ENCODE measurements at places on chromosomes 11 and 22.

GRCh38 chr11:96620464-96621044 is 230.7 kb downstream of the JRKL start:
- no peak for DNase-seq

DNA sequence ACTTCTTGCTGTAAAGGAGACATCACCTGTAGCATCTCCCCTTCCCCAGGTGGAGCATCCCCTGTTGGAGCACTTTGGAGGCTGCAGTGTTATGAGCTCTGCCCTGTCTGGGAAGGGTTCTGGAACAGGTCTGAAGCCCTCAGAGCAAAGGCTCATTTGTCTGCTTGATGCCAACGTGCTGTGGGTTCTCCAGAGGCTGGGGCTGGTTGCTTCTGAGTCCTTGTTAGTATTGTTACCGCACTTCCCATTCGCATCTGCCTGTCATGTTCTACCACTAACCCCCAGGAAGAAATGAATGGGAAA is 73.1 kb downstream of the PACS1 start:
- no peak for DNase-seq

GRCh38 chr22:42317008-42317407 is 46.6 kb upstream of the TCF20 start:
- DNase-seq = peak; percentile 31

DNA sequence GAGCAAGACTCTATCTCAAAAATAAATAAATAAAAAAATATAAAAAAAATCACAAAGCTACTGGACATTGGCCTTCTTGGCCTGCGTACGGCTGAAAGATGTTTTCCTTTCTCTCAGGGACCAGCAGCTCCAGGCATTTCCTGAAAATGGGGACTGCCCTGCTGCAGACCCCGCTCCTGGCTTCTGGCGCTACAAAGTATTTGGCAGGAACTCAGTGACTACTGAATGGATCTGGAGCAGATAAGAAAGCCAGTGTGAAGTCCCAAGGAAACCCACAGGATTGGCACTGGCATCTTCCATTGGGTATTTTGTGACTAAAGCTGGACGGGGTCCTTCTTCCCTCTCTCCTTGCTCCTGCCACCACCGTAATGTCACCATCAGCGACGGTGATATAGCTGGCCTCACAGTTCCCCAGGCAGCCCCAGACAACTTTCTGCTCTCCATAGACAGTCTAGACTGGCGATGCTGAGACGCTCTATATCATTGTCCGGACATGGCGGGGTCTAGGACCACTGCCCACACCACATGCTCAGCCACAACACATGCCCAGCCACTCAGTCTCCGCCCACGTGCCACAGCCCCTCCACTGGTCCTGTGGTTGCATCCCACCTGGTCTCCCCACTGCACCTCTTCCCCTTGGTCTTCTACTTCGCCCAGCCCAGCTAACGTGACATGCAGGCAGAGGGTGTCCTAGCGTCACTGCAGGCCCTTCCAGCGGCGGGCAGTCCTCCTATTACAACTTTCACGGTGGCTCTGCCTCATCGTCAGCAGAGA is 22.7 kb upstream of the YPEL1 start:
- DNase-seq = no peak

DNA sequence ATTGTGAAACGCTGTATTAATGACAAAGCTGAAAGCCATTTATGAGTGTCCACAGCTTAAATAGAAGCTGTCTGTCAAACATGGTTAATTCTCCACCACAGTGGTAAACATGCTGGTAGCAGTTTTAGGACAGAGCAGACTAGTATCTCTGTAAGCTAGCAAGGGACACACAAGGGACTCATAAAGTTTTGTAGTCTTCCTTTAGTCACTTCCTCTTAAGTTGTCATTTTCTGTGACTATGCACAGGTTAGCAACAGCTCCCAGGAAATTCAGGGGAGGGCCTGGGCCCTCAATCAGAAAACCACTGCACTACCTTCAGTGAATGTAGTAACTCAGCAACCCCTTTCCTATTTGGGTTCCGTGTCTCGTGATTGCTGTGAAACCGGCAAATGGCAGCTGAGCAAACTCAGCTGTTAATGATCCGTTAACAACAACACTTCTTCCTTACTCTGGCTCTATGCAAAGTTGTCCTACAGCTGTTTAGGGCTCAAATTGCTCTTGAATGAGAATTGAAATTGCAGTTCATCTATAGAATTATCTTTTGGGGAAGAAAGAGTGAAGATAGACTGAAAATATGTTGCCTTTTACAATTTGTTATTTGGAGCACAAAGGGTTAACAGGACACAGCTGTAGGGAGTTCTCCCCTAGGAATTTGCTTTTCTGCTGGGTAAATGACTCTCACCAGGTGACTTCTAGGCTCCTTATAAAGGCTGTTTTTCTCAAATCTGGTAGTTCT is at the start of gene MMP26:
TSS of gene MMP26 (plus strand) at position 731 of the 736 bp plus-strand sequence.
- DNase-seq = peak; percentile 99

DNA sequence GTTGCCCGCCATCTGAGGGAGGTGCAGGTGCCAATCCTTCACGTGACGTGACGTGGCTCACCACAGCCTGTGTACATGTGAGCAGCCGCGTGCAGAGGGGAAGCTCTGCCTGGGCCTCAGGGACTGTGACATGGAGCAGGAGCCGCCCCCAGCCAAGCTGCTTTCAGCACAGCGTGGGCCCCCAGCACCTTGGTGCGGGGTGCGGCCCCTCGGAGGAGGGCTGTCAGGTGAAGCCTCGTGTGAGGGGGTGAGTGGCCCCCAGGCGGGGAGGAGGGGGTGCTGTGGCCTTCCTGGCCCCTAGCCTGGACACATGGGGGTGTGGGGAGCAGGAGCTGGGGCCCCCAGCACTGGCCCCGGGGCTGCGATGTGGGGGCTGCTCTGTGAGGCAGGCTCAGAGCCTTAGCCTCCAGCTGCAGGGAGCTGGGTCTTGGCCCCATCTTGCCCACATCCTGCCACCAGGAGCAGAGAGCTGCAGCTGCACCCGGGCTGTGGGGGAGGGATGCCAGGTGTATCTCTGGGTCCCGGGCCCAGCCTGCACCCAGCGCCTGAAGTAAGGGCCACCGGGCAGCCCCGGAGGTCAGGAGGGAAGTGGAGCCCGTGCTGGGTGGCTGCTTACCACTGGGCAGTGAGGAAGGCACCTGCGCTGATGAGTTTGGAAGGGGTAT is at the start of gene ADORA2A:
TSS of gene ADORA2A (plus strand) at position 100 of the 665 bp plus-strand sequence. CDS start 5,806 bp downstream, outside the sequence.
- no peak for DNase-seq

DNA sequence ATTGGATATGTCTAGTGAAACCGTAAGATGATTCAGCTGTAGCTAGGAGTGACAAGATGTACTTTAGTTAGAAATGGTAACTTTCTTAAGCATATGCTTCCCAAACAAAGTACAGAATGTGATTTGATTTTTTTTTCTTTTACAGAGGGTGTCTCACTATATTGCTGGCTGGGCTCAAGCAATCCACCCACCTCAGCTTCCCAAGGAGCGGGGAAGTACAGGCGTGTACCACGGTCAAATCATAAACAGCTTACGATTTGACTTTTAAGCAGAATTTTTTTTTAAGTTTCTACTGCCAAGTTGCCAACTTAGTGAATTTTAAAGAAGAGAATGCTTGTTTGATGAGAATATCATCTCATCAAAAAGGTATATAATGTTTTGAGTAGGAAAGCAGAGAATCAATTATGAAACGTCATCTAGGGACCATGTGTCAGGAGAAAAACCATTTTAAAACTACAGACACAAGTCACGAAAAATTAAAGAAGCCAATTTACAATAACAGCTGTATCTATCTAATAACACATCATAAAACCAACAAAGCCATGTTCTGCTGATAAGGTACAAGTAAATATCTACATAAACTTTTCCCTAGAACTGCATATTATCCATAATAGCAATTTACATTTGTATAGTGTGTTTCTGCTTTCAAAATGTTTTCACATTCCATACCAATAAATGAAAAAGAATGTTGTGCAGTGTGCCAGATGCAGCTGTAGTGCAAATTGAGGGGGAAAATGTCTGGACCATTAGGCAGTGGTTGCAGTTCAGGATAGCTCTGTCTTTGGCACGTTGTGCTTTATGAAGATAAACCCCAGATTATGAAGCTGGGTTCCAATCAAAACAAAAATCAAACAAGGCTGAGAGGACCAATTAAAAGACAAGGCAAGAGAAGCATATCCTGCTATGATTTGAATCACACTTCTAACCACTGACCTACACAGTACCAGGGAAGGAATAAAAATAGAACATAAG is 33.7 kb upstream of the USP47 start:
- DNase-seq = no peak

- no peak for DNase-seq
Observed at GRCh38 chr22:38199826-38200559, 1.8 kb upstream of the MAFF start.

DNA sequence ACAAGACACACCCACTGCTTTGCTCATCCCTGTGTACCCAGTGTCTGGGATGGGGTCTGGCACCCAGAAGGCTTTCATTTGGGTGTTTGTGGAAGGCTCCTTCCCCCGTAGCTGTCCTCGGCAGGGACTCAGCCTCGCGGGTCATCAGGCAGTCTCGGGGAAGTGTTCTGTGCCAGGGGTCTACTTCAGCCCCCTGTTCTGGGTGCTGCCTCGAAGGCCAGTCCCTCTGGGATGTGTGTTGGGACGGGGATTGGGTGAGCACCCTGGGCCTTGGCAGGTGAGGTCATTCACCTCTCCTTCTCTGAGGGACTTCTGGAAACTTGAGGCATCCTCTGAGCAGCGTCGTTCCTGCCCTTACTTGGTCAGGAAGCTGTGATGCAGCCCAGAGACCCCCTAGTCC is 65.5 kb downstream of the RPUSD4 start:
- no peak for DNase-seq

GRCh38 chr11:73980001-73980961 is 2.4 kb downstream of the UCP2 start:
- DNase-seq = peak; percentile 96

DNA sequence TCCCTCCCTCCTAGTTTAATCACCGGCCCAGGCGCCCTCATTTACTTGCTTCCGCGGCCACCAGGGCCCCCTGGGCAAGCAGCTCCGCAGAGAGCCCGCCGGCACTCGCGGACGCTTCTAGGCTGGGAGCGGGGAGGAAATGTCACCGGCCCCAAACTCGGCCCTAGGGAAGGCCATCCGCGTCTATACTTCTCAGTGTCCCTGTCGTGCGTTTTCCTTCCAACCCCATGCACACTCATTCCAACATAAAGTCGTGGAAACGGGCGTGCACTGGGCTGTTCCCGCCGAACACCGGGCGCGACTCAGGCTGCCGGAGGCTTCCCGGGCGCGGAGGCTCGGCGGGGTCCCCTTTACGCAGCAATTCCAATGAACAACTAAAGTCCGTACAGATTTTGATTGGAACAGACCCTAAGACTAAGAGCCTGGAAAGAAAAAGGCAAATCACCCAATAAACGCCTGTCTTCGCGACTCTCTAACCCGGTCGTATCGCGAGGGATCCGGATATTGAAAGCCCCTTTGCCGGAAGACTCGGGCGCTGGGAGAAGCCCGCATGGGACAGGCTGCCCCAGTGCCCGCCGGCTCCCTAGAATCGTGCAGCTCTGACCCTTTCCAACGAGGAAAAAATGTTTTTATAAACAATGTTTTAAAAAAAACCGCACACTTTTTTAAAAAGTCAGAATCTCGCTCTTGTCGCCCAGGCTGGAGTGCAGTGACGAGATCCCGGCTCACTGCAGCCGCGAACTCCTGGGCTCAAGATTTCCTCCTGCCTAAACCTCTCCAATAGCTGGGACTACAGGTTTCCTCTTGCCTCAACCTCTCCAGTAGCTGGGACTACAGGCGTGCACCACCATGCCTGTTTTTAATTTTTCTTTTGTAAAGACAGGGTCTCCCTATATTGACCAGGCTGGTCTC is 1.3 kb upstream of the BARX2 start:
- DNase-seq = no peak

DNA sequence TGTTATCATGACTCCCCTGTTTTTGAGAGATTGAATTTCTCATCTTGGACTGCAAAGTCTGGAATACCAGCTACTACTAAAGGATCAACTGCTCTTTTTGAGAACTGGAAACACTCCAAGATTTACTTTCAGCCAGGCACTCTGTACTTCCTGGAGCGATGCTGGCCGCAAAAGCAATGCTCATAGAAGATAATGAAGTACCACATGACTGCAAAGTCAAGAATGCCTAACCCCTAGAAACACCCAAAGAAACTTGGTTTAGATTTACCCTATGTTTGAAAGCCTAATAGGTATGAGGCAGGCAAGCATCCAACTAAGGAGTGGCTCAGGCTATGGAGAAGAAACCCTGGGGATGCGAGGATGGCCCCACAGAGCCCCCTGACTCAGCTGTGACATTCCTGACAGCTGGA is 47.7 kb upstream of the ARHGAP20 start:
- peak; percentile 21 for DNase-seq

DNA sequence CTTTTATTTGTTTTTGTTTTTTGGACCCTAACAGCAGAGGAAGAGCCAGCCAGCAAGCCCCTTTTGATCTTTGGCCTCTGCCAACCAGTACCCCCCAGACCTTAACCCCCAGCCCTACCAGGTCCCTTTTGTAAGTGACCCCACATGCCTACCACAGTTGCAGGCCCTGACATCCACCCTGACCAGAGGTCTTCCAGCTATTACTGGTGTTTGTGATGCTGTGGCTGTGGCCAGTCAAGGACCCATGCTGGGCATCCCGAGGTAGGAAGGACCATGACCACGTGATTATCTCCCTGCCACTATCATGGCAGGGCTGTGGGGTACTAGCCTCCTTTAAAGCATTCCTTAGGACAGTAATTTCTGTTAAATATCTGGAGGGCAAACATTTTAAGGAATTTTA is 9.0 kb downstream of the MED15 start:
- DNase-seq = no peak

- DNase-seq = no peak
Observed at GRCh38 chr11:102560555-102561011, 30.0 kb upstream of the MMP7 start.

DNA sequence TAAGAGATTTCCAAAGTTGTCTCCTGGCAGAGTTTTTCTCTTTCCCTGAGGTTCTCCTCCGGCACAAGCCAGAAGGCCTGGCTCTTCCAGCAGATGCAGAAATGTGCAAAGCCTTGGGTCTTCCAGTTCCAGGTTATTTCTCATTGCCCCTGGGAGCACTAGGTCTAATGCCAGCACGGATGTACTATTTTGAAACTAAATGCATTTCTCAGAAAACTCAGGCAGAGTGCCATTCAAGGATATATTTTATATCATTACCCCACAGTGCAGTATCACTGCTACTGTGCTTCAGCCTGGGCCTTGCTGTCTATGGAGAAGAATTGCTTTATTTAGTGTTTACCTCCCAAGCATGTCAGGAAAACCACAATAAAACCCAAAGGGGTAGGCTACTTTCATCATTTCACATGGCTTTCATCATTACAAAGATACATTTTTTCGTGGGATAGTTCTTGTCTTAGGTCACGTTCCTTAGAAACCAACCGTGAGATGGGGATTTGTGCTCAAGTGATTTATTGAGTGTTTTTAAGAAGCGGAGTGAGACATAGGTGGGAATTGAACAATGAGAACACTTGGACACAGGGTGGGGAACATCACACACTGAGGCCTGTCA is 22.4 kb upstream of the FZD4 start:
- no peak for DNase-seq

- DNase-seq = no peak
Observed at GRCh38 chr22:44583854-44584253, 85.8 kb upstream of the RTL6 start.

Data from DMS153 (cell line).